GM23248 (cell line): ENCODE measurements at places on chromosomes 5 and 9.

DNA sequence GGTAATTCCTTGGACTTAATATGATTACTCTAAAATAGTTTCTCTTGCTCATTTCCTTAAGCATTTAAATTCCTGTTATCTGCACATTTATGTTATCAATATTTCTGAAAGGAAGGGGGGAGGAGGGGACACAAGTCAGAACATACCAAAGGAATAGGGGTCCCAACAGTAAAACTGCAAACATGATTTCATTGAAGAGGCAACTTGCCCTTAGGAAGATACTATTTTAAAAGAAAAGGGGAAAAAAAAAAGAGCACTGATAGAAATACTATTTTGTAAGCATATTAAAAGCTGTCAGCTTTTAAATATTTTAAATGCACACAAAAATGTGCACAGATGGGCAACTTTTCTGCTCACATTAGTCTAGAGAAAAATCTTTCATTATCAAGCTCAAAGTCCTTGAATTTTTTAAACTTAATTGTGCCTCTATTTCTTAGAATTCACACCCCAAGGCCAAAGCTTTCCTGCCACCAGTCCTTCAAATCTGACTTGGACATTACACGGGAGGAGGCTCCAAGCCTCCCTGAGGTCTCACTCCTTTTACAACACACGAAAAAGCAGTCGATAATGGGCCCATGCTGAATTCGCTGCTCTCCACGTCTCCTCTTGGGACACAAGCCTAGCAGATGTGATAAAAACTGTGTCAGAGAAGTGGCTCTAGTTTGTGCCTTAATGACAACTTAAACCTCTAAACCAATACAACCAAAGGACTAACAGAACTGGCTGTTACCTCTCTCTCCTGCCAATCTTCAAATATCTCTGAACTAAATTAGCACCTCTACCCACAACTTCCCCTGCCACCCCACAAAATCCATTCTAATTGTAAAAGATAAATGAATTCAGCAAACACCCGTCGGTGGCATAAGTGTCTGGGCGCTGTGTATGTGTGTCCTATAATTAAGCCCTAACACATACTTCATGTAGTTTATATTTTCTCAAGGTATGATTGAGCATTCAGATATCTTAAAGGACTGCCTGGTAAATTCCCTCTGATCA lies 154.3 kb downstream of the DENND1A start:
- DNase-seq: no peak
- H3K27ac ChIP-seq: no peak overlapping the region
- H3K36me3 ChIP-seq: no peaks in the 10 kb centered on the region
- H3K4me1 ChIP-seq: peaks cover 8% of the 10 kb centered on the region; the same call in 1 of the 2 replicates
- H3K4me3 ChIP-seq: no peak overlapping the region

DNA sequence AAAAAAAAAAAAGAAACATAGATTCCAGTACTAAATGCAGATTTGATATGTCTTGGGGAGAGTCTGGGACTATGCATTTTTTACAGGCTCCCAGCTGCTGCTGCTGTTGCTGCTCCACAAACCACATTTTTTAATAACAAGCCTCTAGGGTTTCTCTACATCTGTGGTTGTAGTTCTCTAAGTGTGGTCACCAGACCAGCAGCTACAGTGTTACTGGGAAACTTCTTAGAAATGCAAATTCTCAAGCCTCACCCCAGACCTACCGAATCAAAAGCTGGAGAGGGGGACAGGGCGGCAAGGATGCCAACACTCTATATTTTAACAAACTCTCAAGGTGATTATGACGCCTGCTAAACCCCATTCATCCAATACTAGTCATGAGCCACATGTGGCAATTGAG lies 293.4 kb upstream of the PTGER4 start:
- no peak for DNase-seq
- H3K36me3 ChIP-seq: no peaks in the 10 kb centered on the region
- H3K4me3 ChIP-seq: no peak overlapping the region
- H3K27me3 ChIP-seq: peaks cover 26% of the 10 kb centered on the region; the same call in 1 of the 2 replicates
- H3K4me1 ChIP-seq: peaks cover 16% of the 10 kb centered on the region

DNA sequence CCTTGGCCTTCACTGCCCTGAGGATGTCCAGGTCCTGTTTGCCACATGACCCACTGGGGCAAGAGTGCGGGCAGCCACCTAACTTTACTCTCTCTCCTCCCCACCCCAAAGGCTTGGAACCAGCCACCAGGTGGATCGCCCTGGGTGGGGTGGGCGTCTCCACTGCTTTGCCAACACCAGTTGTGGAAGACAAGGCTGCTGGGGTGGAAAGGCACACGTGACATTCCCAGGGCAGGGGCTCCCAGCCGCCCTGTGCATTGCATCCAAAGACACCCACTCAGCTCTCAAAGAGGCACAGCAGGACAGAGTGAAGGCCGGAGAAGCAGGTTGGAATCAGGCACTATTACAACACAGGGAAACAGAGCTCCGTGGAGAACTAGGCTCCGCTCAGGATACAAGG lies 162.2 kb downstream of the OLFM1 start:
- H3K27ac ChIP-seq: no peak overlapping the region
- H3K36me3 ChIP-seq: no peaks in the 10 kb centered on the region
- no peaks in the 10 kb centered on the region for H3K4me1 ChIP-seq
- peaks cover 18% of the 10 kb centered on the region for H3K27me3 ChIP-seq

DNA sequence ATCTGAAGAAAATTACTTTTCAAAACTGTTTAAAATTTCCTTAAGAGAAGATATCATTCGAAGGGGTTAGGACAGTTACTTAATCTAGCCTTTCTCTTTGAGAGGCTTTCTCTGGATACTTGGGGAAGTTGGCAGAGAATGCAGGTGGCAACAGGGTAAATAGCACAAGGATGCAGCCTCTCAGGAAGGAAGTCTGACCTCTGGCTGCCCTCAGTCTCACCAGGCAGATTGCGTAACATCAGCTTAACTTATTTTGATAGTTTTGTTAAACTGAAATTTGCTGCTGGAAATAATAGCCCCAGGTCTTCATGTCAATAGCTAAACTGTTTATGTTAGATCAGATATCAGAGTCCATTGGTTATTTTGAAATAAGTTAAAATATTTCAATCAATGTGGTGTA lies 20.4 kb downstream of the CCDC192 start:
- no peak overlapping the region for H3K27ac ChIP-seq
- peaks cover 7% of the 10 kb centered on the region; the same call in 1 of the 2 replicates for H3K4me1 ChIP-seq
- peak; percentile 54 for DNase-seq
- H3K4me3 ChIP-seq: no peak overlapping the region
- no peaks in the 10 kb centered on the region for H3K36me3 ChIP-seq
- no peaks in the 10 kb centered on the region for H3K27me3 ChIP-seq

- no peak overlapping the region for H3K27ac ChIP-seq
- no peaks in the 10 kb centered on the region for H3K36me3 ChIP-seq
- no peaks in the 10 kb centered on the region for H3K27me3 ChIP-seq
- DNase-seq: no peak
- peaks cover 12% of the 10 kb centered on the region for H3K4me1 ChIP-seq
Measured at GRCh38 chr5:58255386-58255785, 204.5 kb downstream of the PLK2 start.

DNA sequence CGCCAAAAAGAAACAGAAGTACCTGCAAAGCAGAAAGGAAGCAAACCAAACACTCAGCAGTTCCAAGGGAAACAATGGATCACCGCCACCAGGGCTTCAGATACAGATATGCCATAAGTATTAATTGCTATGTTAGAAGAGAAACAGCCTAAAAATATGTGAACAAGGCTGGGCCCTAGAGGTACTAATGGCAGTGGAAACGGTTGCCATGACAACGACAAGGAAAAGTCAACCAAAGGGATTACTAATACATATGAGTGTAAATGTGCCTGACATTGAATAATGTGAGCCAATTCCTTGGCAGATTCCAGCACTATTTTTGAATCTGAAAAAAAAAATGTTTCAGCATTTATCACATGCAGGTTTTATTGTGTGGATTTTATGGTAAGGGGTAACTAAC lies 75.0 kb downstream of the CAVIN4 start:
- DNase-seq: peak; percentile 7
- H3K4me3 ChIP-seq: no peak overlapping the region
- H3K27ac ChIP-seq: no peak overlapping the region

- H3K4me1 ChIP-seq: peaks cover 10% of the 10 kb centered on the region; the same call in 1 of the 2 replicates
- peaks cover 3% of the 10 kb centered on the region; the same call in 1 of the 2 replicates for H3K36me3 ChIP-seq
- peak; percentile 84 for DNase-seq
- no peaks in the 10 kb centered on the region for H3K27me3 ChIP-seq
Measured at GRCh38 chr5:172149073-172149472, 39.0 kb downstream of the STK10 start.

- no peak overlapping the region for H3K27ac ChIP-seq
- no peaks in the 10 kb centered on the region for H3K4me1 ChIP-seq
- no peak for DNase-seq
- no peaks in the 10 kb centered on the region for H3K36me3 ChIP-seq
- H3K27me3 ChIP-seq: no peaks in the 10 kb centered on the region
- no peak overlapping the region for H3K4me3 ChIP-seq
Measured at GRCh38 chr9:90793729-90794128, 7.9 kb upstream of the SYK start.

GRCh38 chr9:36401164-36401740 lies 1.2 kb upstream of the RNF38 start:
- H3K36me3 ChIP-seq: no peaks in the 10 kb centered on the region
- peak overlapping the region; percentile 84 for H3K4me3 ChIP-seq
- DNase-seq: peak; percentile 90

DNA sequence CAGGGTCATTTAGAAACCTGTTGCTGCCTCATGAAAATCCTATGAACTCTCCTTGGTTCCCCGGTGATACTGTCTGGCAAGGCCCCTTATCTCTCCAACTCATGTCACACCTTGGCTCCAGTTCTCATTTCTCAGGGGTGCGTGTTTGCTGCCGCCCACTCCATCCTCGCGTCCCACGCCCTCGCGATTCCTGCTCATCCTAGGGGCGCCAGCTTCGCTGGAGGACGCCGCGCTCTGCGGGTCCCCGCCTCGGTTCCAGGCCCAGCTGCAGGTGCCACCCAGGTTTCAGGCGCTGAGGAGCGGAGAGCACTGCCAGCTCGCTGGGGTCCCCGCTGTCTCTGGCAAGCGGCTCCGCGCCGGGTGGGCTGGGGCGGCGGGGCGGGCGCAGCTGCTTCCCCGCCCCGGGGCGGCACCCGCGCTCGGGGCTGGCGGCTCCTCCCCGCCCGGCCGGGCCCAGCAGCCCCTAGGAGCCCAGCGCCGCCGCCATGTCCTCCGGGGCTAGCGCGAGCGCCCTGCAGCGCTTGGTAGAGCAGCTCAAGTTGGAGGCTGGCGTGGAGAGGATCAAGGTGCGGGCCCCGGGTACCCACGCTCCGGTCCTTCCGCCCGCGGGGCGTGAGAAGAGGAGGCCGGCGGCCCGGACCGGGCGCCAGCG lies at the start of gene GNG10:
TSS of gene GNG10 (plus strand) at position 456 of the 652 bp plus-strand sequence. CDS start at position 486, 30 bp downstream.
- H3K4me3 ChIP-seq: peak within 1 kb of the TSS; percentile 93
- H3K36me3 ChIP-seq: no peaks in the 10 kb centered on the region
- H3K4me1 ChIP-seq: peaks cover 10% of the 10 kb centered on the region; the same call in 1 of the 2 replicates

- no peaks in the 10 kb centered on the region for H3K36me3 ChIP-seq
- H3K27ac ChIP-seq: no peak overlapping the region
- DNase-seq: no peak
- no peak overlapping the region for H3K4me3 ChIP-seq
- H3K27me3 ChIP-seq: no peaks in the 10 kb centered on the region
Measured at GRCh38 chr5:3911773-3912172, 316.1 kb downstream of the IRX1 start.

DNA sequence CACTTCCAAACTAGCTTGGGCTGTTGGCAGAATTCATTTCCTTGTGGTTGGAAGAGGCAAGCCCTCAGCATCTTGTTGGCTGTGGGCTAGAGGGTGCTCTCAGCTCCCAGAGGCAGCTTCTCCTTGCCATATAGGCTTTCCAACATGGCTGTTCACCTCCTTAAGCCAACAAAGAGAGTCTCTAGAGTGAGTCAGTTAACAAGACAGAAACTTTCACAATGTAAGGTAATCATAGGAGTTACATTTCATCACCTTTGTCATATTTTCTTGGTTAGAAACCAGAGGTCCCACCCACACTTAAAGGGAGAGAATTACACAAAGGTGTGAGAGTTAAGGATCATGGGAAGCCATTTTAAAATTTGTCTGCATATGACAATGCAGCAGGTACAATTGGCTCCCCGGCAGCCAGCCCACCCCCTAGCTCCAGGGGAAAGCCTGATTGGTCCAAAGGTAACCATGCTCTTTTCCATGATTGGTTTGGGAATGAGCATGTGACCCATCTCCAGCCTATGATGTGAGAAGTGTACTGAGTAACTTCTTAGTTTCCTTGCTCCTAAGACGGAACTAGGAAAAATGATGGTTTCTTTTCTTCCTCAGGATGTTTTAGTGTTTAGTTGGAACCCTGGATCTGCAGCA lies 109.8 kb upstream of the MSX2 start:
- H3K27ac ChIP-seq: no peak overlapping the region
- DNase-seq: no peak
- H3K27me3 ChIP-seq: no peaks in the 10 kb centered on the region
- no peak overlapping the region for H3K4me3 ChIP-seq
- H3K36me3 ChIP-seq: no peaks in the 10 kb centered on the region
- H3K4me1 ChIP-seq: no peaks in the 10 kb centered on the region

DNA sequence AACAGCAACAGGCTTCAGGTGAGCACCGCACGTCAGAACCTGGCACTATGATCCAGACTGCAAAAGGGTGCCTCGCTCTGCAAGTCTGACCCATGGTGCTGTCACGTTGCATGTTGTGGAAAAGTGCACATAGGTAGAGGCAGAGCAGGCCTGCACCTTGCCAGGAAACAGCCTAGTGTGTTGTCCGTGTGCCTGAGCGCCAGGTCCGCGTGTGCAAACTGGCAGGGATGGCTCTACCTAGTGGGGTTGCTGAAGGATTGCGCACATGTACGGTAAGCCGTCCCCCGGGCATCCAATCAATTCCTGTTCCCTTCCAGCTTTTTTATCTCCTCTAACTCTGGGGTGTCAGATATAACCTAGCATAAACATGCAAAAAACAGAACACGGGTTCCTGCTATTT lies 219.5 kb downstream of the NXNL2 start:
- peaks cover 12% of the 10 kb centered on the region for H3K4me1 ChIP-seq
- H3K36me3 ChIP-seq: no peaks in the 10 kb centered on the region
- H3K27ac ChIP-seq: no peak overlapping the region
- no peak for DNase-seq

- no peak overlapping the region for H3K4me3 ChIP-seq
- no peaks in the 10 kb centered on the region for H3K36me3 ChIP-seq
- H3K4me1 ChIP-seq: peaks cover 10% of the 10 kb centered on the region; the same call in 1 of the 2 replicates
Measured at GRCh38 chr5:32625547-32625946, 40.2 kb downstream of the SUB1 start.

DNA sequence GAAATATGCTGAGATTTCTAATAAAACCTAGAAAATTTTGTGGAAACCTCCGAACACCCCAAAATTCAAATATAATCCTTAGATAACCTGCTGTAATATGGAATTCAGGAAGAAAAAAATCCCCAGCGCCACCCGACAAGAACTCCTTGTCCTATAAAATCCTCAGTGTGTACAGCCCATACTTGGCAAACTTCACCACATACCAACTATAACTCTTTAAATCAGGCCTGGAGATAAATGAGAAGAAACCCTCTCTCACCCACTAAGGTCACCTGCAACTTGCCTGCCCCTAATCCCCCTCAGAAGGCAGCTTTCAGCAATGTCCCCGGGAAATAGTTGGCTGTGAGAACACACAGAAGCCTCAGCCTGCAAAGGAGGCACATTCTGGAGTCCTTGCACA lies 90.5 kb downstream of the SH3TC2 start:
- H3K4me1 ChIP-seq: peaks cover 33% of the 10 kb centered on the region
- H3K4me3 ChIP-seq: no peak overlapping the region
- H3K36me3 ChIP-seq: no peaks in the 10 kb centered on the region
- DNase-seq: no peak
- peak overlapping the region; percentile 92 for H3K27ac ChIP-seq
- no peaks in the 10 kb centered on the region for H3K27me3 ChIP-seq

- H3K36me3 ChIP-seq: no peaks in the 10 kb centered on the region
- no peak overlapping the region for H3K27ac ChIP-seq
- no peaks in the 10 kb centered on the region for H3K27me3 ChIP-seq
- H3K4me3 ChIP-seq: no peak overlapping the region
Measured at GRCh38 chr9:130150779-130151382, 21.3 kb upstream of the NCS1 start.

- no peak overlapping the region for H3K4me3 ChIP-seq
- peak; percentile 60 for DNase-seq
- H3K27ac ChIP-seq: no peak overlapping the region
- no peaks in the 10 kb centered on the region for H3K27me3 ChIP-seq
- H3K4me1 ChIP-seq: no peaks in the 10 kb centered on the region
Measured at GRCh38 chr9:136527721-136528710, 17.8 kb downstream of the NOTCH1 start.
